ENCODE measurements at places on chromosomes 1 and 21.
A peak's percentile ranks its signal among the peaks of the same experiment; 100 is the strongest.

DNA sequence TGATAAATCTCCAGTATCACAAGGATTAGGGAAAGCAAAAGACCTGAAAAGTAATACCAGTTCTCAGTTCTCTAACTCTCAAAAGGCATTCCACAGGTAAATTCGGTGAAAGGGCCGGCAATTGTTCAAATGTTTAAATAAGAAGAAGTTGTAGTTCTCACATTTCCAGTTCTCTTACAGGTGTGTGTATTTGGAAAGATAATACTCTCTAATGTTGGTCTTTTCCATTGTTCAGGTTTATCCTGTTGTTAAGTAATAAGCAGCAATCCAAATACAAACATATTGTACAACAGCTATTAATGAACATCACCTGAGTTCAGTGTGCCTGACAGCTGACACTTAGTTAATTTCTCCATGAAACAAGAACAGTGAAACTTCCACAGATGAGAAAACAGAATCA lies 13.2 kb upstream of the PRKAB2 start:
- no peak for DNase-seq

DNA sequence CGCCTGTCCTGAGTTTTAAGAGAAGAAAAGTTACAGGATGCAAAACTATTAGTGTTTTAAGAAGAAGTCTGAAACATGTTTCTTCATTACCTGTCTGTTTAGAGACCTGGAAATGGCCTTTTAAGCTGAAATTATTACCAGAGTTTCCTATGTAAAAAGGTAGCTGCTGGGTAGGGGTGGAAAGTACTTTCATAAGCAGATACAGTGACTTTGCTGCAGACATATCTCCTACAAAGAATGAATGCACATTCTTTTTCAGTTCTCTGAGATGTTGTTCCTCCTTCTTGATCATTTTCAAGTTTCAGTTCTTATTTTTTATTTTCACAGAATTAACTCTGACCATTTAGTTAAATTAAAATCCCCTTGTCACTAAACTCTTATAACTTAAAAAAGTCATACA lies 1329.6 kb downstream of the KCNT2 start:
- no peak for DNase-seq

- no peak for DNase-seq
Measured at GRCh38 chr21:44317871-44318270, 18.0 kb downstream of the PFKL start.

DNA sequence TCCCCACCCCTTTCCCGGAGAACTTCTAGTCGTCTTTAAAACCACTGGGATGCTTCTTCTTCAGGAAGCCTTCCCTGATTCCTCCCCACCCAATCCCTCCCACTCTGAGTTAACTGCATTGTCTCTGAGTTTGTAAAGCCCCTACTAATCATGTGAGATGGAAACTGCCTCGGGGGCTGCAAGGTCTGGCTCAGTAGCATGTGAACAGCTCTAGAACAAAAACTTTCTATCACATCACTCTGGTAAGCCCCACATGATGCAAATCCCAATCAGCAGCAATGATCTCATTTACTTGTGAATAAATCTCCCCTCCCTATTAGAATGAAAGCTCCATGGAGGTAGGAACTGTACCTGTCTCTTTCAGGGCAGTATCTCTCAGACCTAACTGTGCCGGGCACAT lies 141.0 kb upstream of the JUN start:
- DNase-seq = no peak

DNA sequence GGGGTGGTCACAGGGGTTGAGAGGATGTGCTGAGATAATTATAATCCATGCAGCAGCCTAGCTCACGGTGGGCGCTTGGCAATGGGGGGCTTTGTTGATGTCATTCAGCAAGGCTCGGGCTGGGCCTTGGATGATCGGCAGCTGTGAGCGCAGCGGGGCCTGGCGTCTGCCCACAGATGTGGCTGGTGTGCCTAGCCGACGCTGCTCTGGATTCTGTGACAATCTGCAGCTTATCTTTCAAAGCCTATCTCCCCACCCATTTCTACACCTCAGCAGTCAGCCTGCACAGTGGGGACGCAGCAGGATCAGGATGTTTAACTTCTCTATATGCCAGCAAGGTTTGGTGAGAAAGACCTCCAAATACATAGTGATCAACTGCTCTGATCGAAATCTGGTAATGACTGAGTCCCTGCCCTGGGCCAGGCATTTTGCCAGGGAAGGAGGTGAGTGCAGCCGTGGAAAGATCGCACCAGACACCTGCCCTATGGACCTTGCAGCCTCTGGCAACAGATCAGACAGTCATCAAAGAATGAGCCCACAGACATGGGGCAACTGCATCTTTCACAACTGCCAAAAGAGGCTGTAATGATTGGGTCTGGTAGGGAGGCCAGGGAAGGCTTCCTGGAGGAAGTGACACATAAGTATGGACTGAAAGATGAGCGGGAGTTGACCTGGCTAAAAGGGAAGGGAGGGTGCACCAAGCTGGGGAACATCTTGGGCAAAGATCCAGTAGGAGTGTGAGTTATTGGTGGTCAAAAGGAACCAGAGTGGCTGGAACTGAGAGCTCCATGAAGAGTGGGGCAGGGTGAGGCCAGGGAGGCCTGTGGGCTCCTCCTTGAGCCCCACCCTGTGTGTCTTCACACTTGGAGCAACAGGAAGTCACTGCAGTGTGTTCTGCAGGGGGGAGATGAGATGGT lies 35.3 kb downstream of the EPHB2 start:
- DNase-seq = no peak

GRCh38 chr1:10283318-10283984 lies 73.1 kb downstream of the KIF1B start:
- DNase-seq = no peak

GRCh38 chr1:119141020-119141424 lies 569 bp upstream of the WARS2 start:
- DNase-seq = no peak

DNA sequence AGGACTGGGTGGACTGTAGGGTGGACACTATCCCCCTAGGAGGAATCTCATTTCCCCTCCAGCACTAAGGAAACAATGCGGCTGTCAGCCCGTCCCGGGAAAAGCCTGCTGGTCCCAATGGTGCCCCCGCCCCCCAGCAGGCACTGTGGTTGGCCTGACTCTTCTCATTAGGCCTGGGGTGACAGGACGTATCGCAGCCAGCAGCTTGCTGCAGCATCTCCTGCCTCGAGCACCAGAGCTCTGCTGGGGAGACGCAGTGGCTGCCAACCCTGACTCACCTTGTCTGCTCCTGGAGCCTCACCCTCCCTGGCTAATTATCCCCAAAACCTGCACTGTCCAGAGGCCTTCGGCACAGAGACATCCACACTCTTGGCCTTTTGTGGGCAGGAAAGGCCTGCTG lies 115.1 kb upstream of the GJB5 start:
- DNase-seq = no peak

- DNase-seq = no peak
Measured at GRCh38 chr1:201599548-201599947, 60.6 kb downstream of the NAV1 start.

DNA sequence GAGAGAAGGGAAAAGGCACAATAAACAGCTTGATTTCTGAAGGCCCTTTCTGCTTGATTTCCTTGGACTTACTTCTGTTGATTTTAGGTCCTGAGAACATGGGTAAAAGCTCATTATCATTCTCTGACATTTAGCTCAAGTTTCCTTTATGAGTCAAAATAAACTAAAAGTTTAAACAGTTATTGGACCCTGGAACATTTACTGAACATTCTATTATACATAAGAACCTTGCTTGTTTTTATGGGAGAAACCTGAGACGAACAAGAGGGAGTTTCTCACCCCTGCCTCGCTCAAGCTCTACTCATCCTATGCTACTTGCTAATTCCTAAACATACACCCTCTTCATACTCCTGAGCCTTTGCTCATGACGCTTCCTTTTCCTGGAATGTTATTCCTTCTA lies 538.3 kb upstream of the PKN2 start:
- DNase-seq = no peak

- peak; percentile 73 for DNase-seq
Measured at GRCh38 chr1:172322219-172323061, 98.0 kb upstream of the C1orf105 start.

DNA sequence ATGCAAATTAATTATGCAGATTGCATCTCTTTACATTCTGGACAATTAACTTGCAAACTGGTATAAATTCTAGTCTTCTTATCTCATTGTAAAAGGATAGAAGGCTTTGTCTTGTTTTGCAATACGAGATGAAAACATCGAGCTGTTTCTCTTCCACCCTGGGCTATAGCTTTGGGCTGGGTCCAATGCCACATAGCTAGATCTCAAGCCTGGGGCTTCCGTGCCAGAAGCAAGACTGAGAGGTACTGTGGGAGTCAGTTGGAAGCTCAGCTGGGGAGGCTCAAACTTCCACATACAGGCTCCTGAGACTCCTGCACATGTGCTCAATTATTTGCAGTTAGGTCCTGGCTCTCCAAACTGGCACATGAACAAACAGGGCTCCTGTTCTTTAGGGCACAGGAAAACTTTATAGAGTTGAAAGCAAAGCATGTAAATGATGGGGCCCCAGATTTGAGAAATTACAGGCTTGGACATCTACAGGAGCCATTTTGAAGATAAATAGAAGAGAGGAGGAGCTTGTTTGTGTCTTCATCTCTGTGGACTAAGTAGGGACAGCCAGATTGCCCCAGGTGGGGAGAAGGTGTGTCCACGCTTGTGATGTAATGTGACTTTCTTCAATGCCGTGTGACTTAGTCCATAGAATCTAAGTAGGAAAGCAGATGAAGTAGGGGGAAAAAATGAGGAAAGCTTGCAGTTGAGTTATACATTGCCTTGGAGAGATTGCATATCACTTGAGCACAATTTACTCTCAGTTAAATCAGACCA lies 65.9 kb upstream of the SIPA1L2 start:
- no peak for DNase-seq

DNA sequence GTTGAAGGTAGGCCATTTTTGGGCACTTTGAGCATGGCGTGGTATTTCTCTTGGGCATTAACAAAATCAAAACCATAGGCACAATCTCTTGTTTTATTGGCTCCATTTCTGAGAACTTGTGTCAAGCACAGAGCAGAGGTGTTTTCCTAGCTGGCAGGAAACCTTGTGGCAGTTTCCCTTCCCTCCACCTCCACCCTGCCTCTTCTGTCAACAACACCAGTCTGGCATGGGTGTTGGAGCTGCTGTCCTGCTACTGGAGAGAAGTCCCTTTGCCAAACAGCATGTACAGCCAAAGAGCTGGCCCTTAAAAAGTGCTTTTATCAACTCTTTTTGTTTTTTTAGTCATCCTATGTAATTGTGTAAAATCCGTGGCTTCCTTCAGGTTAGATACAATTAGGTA lies 16.0 kb downstream of the ATP1A1 start:
- no peak for DNase-seq

DNA sequence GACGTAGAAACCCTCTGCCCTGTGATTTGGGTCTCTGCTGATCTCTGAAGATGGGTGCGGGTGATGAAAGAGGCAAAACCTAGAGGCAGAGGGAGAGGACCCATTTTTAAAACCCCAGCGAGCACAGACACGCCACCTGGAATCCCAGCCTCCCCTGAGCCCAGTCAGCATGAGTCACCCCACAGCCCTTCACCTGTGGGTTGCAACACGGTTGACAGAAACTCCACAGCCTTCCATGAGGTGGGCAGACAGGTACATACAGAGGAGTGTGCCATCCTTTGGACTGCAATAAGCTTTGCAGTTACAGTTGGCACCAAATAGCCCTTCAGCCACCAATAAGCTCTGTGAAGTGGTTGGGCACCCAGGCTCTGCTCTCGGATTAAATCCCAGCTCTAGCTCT lies 2.1 kb upstream of the GRHL3 start:
- peak; percentile 26 for DNase-seq

DNA sequence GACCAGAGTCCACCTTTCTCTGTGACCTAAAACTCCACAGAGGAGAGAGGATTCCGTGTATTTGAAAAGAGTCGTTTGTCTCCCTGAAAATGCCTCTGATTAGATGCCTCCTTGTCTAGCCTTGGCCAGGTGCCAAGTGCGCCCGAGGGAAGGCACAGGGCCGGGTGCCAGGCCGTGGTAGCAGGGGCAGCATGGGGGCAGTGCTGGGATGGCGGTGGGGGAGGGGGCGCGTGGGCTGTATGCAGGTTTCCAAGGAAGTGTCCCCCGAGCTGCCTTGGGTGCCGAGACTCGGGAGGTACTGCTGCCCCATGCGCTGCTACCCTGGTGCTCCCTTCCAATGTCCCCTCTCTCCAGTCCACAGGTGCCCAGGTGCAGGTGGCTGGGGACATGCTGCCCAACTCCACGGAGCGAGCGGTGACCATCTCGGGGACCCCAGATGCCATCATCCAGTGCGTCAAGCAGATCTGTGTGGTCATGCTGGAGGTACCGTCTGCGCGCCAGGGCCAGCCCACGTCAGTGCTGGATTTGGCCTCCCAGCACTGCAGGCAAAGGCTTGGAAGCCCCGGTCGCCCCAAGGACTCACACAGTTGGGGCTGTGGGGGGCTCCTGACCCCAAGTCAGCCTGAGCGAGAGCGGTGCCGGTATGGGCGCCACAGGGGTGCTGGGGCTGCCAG lies 70.9 kb upstream of the COL6A1 start:
- peak; percentile 13 for DNase-seq

DNA sequence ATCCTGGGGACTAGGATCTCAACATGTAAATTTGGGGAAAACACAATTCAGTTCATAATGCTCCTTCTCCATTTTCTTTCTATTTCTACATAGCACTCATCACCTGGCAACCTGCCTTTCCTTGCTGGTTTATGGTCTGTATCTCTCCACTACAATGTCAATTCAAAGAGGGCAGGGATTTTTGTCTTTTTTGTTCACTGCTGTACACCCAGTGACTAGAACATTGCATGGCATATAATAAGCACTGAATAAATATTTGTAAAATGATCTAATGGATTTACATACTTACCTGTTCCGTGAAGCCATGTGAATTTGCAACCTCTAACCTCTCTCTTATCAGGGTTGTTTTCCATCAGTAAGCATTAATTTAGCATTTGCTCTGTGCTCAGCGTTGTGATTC lies 27.4 kb upstream of the TBX15 start:
- DNase-seq = no peak

DNA sequence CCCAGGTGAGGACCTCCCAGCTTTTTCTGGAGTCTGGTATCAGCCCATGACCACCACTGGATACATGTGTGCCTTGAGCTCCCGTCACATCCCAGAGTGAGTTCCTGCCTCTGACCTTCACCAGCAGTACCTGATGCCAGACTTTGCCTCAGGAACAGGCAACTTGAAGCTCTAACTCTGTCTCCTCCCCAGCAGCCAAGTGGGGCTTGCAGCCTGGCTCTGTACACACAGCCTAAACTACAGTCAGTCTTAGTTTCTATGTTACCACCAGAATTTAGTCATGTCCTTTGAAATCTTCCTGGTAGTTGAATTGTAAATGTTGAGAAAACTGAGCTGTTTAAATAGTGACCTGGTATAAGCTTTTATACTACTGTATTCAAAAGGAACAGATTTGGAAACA lies 206.5 kb downstream of the LRRC40 start:
- DNase-seq = no peak

DNA sequence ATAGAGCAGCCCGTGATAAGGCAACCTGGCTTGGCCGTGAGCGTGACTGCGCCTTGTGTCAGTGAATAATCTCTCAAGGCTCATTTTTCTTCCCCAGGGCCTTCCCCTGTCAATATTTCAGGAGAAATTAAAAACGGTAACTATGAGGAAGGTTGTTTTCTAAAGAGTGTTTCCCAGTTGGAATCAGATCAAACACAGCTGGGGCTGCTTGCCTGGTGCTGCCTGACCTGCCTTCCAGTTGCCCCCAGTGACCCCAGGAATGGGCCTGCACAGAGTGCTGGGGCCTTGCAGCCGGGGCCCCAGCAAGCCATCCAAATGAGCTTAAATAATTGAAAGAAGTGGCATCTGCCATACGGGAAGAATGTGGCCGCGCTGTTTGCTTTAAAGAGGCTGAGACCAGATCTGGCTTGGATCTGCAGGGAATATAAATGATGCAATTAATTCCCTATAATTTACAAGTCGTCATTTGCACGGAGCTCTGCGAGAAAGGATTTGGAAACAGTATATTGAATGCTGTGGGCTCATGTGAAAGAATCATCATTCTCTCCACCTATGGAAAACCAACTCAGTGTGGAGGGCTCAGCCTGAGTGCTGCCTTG lies 203.9 kb downstream of the C1orf94 start:
- DNase-seq = peak; percentile 70

All from NCI-H2171 treated with DMSO at 0.1 percent for 48 hours (cell line).